ENCODE measurements at places on chromosomes 2 and 18.
A peak's percentile ranks its signal among the peaks of the same experiment; 100 is the strongest.

DNA sequence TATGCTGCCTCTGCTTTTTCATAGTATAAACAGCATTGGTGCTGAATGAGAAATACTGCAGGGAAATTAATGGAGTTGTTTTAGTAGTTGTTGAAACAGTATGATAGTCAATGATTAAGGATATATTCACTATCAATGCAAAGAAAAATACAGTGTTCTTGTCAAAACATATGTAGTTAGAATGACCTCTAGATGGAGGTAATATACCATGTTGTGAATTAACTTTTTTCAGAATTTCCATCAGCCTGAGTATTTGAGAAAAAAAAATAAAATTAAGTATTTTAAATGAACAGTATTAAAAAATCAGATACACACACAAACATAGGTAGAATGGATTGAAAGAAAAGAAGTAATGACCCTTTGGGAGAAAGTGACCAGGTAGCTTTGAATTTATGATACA, 59.5 kb downstream of the RMDN2 start:
- DNase-seq = no peak

DNA sequence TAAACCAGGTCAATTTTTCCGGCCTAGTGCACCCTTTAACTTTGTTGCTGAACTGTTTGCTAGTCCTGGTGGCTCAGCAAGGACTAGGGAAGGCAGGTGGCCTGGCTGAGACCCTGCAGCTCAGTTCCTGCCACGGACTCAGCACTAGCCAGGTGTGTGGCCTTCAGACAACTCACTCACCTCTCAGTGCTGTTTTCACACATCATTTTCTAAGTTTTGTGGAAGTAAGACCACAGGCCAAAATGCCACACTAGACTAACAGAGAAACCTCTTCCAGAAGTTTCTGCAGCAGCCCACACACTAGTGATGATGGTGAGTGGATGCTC, 65.9 kb upstream of the SLC1A4 start:
- no peak for DNase-seq

DNA sequence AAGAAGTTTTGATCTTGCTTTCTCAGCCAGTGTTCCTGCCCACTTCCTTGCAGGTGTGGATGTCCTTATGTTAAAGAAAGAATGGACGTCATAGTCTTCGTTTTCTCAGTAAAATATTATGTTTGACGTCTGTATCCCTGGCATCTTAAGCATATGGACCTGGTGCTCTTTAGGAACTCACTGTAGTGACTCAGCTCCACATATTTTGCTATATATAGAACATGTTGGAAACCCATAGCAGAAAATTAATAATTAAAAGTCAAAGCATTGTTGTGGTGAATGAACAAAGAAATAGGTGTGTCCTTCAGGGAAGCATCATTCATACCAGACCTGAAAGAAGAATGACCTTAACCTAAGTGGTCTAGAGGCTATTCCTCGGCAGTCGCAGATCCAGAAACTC, 196.1 kb downstream of the MCFD2 start:
- no peak for DNase-seq

GRCh38 chr2:202172439-202173211, 65.8 kb downstream of the SUMO1 start:
- DNase-seq = no peak

GRCh38 chr2:175005733-175006264, 618 bp upstream of the CHN1 start:
- no peak for DNase-seq

DNA sequence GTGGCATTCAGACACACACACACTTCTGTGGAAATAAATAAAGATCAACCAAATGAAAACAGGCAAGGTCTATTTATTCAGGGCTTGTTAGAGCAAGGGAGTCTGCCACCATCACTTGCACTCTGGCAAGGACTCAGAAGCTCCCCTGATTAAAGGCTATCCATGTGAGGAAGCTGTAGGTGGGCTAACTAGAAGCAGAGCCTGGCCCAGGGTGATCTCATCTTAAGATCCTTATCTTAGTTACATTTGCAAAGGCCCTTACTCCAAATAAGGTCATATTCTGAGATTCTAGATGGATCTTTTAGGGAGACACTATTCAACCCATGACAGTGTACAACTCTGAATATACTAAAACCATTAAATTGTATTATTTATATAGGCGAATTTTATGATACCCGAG, 190.0 kb upstream of the SRD5A2 start:
- no peak for DNase-seq

GRCh38 chr2:108393197-108393596, 15.4 kb downstream of the SULT1C4 start:
- DNase-seq = no peak

- DNase-seq = no peak
Observed at GRCh38 chr2:152548996-152549395, 168.3 kb downstream of the PRPF40A start.

- no peak for DNase-seq
Observed at GRCh38 chr18:45806226-45806625, 19.2 kb upstream of the SIGLEC15 start.

GRCh38 chr2:27915874-27916273, 25.3 kb downstream of the BABAM2 start:
- no peak for DNase-seq

DNA sequence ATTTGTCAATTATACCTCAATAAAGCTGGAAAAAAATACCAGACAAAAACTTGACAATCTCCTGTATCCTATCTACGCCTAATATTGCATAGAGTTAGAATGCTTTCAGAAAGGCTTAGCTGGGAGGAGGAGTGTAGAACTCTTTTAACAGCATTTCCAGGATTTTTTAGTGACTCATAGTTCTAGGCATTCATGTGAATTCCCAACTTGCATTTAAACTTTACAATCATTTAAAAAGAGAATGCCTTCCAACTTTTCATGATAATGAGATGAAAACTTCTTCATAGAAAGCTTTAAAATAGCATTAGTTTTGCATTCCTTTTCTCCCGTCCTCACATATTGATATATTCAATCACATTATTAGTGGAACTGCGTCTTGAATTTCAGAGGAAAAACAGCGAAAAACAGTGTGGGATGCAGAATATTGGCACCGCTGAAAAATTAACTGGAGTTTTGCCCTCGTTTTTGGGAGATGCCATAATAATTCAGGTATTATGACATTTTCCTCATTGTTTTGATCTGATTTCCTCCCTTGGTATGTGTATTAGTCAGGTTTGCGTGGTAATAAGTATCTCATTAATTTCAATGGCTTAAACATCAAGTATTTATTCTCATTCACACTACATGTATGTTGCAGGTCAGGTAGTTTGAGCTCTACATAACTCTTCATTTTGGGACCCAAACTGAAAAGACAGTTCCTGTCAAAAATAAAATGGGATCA, 293.2 kb upstream of the FIGN start:
- DNase-seq = no peak

DNA sequence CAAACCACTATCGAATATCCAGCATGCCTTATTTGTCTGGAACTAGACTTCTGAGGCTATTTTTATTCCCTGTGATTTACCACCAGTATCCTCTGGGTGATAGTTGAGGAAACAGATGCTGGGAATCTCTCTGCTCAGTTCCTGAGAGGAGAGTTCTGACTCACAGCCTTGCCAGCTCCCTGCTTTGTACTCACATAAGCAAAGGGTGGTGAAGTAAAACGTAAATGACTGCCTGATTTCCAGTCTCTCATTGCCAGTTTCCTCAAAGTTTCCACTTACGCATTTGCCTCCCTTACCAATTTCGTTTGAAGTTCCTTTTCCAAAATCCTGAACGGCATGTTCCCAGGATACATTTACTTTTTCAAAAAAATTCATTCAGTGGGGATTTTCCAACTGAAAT, 69.2 kb upstream of the HNRNPA3 start:
- DNase-seq = no peak

DNA sequence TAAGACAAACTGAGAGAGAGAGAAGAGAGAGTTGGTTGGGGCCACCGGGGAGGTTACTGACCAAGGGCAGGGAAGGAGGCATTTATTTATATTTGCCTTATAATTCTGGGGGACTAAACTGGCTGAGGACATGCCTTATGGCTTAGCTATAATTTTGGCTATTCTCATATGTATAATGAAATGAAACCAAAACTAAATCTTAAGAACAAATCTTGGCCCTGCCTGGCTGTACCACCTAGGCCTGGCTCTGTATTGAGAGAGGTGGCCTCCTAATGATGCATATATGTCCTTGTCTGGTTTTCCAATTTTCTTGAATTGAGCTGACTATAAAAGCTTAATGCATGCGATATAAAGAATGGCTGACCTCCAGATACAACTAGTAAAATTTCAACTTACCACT, 3.5 kb upstream of the PPP1CB start:
- no peak for DNase-seq

DNA sequence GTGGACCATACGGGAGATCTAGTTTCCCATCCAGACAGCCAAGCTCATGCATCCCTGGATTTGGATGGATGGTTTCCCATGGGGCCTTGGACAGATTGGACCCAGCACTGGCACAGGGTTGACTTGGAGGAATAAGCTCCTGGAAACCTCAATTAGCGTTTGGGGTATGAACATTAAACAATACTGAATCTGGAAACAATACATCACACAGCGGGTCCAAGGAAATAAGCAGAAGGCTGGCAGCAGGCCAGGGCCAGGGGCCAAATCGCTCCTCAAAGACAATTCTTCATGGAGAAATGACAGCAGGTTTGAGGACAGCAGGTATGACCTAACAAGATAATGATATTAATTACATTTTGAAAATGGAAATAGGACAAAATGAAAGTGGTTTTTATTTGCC, 540.6 kb downstream of the RIT2 start:
- DNase-seq = no peak

DNA sequence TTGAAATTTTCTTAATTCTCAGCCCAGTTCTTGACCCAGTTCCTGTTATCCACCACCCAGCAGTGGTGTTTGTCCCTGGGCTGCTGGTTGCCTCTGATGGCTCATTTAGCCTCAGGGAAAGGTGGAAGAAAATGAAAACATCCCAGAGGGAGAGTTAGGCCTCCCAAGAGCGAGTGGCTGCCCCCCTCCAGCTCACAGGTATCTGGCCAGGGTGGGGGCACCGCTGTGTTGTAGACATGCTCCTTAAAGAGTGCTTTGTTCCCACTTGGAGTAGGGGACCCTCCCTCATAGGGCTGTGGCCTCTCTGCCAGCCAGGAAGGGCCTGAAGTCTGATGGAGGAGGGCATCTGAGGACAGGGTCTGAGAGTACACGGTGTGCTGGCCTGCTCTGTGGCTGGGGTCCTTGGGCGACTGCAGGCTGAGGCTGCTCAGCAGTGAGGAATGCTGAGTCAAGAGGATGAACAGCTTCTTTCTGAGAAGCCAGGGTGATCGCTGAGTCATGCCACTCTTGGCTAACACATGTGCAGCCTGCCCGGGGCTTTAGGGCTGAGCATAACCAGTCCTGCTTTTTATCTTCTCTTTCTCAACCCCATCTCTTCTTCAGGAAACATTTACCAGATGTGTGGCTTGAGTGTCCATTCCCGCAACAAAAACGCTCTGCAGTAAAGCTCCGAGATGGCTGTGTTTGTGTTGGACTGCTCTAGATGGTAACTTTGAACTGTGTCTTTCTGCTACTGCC, 72.3 kb downstream of the IL1R2 start:
- peak; percentile 91 for DNase-seq

GRCh38 chr18:61972389-61973264, 79.8 kb upstream of the RNF152 start:
- DNase-seq = no peak

GRCh38 chr2:136016836-136017235, 31.4 kb upstream of the DARS1 start:
- DNase-seq = no peak

DNA sequence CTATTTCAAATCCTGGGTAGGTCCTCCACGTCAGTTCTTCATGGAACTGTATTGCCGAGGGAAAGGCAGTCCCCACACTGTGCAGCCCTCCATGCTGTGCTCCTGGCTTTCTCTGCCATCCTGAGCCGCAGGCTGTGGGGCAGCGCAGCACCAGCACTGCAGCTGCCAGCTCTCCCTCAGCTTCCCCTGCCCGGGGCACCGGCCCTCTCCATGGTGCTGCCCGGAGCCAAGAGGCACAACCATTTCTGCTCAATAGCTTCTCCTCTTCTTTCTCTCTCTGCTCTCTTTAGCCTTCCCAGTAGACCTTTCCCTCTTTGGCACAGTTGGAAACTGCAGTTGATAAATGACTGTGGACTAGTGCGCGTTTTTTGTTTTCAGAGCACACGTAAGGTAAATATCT, 12.1 kb downstream of the ANKRD23 start:
- no peak for DNase-seq

DNA sequence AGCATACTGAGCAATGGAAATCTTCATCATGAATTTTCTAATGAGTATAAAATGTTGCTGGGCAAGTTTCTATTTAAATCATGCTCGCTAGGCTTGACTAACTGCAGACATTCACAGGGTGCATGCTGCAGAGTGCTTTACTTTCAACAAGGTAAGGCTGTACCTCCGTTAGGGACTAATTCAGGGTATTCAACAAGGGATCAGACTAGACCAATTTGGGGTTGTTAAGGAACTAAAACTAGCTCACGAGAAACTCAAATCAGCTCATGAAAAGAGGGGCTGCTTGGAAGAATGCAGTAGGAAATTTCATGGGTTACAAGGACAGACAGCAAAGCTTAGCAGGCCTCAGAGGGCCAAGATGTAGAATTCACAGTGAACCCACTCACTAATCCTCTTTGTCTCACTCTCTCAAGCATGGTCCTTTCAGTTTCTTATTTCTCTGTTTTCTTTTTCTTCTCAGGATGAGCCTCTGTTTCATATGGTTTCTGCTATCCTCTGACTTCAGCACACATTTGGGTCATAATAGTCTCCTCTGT, 2.2 kb downstream of the MYO3B start:
- DNase-seq = no peak

DNA sequence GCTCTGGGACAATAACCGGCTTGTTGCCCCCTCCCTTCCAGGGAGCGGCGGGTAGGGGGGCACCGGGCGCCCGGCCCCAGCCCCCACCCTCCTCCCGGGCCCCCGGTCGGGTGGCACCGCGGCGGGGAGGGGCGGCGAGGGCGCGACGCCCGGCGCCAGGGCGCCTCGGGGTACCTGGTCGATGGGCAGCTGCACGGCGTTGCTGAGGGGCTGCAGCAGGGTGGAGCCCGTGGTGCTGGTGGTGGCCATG, 193 bp downstream of the MBOAT2 start:
- DNase-seq = no peak

DNA sequence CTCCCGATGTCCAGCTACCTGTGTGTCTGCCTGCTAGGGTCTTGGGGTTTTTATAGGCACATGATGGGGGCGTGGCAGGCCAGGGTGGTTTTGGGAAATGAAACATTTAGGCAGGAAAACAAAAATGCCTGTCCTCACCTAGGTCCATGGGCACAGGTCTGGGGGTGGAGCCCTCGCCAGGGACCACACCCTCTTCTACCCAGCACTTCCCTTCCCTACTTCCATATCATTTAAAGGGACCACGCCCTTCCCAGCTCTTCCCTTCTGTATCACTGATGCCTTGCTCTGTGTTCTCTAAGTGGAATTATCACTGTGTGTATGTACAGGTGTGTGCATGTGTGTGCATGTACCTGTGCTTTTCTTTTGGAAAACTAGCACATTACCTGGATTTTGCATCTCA, 6.3 kb downstream of the UGT1A1 start:
- no peak for DNase-seq

- DNase-seq = no peak
Observed at GRCh38 chr2:76281156-76281841, 570.6 kb upstream of the GCFC2 start.

Measured in osteocyte (in vitro differentiated cells).